ENCODE measurements at places on chromosomes 3 and 15. TPM values are rescaled to one million over a fixed set of nuclear protein-coding genes. Genes with fewer than 3 reads are reported as not detected.

Gene FAIM
- 2.7 TPM for total RNA-seq

Gene ADCY5
- not detected for total RNA-seq

Gene CHL1
- total RNA-seq: not detected

Gene APBA2
- 66.0 TPM for total RNA-seq

Gene CEP63
- total RNA-seq: 26.3 TPM

Gene RAD51
- total RNA-seq: 52.4 TPM

Gene DGKG
- total RNA-seq: 0.19 TPM

Gene ANKRD63
- total RNA-seq: 0.26 TPM

Gene ALPK3
- total RNA-seq: 0.28 TPM

DNA sequence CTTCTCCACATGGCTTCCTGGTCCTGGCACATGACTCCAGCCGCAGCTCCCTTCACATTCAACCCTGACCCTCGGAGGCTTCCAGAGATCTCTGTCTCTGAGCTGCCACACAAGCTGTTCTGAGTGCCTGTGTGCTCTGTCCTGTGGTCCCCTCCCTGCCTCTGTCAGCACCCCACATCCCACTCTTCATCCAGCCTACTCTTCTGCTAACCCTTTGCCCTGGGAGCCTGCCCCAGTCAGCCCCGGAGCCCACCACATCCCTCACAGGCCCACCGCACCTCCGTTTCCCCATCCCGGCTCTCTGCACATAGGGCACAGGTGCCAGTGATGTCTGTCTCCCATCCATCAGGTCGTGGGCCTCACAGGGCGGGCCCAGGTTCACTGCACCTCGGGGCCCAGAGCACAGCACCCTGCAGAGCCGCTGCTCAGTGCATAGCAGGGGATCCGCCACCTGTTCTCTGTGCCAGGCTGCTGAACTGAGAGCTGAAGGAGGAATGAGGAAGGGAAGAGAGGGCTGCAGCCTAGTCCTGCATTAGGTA lies 133.6 kb downstream of the UACA start:
- no peak for DNase-seq

DNA sequence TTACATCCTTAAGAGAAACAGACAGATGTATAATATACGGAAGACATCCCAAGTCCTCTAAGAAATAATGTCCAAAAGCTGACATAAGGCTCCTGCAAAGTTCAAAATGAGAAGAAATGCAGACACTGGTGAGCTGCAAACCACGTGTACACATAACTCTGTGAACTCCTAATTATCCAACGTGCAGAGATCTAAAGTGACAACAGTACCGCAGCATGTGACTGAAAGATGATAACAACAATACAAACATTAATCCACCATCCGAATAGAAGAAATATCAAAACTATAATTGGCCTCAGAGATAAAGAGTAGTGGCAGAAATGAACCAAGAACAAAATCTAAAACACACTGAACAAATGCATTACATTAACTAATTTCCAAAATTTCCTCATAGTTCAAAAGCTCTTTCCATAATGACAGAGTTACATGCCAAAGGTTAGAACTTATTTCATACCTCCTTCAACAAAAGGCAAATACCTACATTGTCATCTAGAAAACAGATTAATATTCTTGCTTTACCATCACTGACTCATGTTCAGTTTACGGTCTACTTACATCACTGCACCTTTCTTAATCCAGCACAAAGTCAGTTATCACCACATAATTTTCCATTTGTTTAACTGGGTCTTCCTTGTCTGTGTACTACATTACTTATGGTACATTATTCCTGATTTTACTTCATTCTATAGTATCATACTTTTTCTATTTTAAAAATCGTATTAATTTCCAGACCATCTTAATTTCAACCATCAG lies 2.2 kb downstream of the PDCD10 start:
- no peak for DNase-seq

- DNase-seq: peak; percentile 99
Observed at GRCh38 chr3:15205934-15206661, at the start of gene CAPN7. Gene CAPN7, plus strand, starts transcription at chr3:15206246. Its CDS starts 250 bp downstream, at chr3:15206496.

DNA sequence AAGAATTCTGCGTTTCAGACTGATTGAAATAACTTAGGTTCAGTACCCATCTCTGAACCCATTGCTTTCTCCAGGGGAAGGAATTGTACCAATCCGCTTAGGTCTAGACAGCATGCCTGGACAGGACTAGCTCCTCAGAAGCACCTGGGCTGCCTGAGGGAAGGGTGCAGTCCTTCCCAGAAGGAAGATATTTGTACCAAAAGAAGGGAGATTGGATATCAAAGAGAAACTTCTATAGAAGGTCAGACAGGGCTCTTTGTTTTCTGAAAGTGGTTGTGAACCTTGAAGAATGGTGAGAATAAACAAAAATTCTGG lies 133.8 kb upstream of the LRTM1 start:
- no peak for DNase-seq

DNA sequence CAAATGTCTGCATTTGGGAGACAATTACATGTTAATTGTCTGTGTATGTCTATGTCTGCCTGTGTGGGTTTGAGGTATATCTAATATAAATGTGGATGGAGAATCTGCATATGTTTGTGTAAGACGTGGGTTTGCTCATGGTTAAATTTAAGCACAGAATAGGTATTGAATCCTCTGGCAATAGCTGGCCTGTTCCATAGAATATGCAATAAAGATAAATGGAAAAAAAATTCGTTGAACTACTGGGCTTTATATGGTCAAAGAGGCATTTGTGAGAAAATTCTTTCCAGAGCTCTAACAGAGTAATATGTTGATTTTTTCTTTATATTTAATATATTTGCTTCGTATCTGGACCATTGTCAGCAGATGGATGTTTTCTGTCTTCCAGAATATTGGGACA lies 1.4 kb downstream of the VPS8 start:
- DNase-seq: no peak

DNA sequence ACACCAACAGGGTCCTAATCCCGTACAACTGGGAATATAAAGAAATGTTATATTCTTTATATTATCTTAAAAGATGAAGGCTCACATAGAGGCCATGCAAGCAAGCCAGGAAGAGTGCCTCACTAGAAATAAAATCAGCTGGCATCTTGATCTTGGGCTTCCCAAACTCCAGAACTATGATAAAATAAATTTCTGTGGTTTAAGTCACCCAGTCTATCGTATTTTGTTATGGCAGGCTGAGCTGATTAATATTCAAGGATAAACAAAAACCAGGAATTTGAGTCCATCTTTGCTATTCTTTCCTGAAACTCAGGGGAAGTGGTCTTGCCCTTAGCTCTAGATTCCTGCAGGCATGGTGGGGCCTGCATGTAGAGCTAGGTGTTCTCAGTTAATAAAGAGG lies 42.7 kb downstream of the ATOSA start:
- DNase-seq: no peak

GRCh38 chr15:99931703-99932603 lies 198.7 kb upstream of the LYSMD4 start:
- no peak for DNase-seq

GRCh38 chr3:118151164-118151563 lies 883.5 kb downstream of the IGSF11 start:
- DNase-seq: no peak

GRCh38 chr3:195133462-195133861 lies 137.5 kb downstream of the XXYLT1 start:
- DNase-seq: no peak

DNA sequence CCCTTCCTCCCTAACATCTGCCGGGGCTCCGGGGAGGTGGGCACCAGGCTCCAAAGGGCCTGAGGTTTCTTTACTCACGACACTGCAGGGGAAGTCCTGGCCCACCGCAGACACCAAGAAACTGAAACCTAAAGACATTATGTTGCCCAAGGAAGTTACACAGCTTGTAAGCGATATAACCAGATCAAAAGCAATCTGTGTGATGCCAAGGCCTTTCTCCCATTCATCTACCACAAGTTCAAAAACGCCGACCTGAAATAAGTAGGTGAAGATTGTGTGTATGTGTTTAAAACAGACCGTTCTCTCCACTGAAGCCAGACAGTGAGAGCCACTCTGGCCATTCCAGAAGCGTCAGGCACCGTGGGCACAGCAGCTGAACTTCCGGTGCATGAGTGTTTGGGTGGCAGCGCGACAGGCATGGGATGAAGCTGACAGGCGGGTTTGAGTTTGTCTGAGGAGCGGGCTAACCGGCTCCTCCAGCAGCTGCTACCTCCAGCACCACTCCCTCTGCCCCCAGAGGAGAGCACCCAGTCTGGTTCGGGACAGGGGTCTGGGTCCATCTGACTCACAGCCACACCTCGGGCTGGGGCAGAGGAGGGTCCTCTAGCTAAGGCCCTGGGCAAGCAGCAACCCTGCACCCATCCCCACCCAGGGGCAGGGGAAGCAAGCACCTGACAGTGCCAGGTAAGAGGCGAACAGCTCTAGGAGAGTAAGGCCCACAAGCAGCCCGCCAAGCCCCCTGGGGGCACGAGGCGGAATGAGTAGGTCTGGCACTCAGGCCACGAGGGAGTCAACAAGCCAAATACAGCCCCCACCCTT lies 1.3 kb downstream of the TNK2 start:
- DNase-seq: peak; percentile 71

GRCh38 chr3:168616915-168617314 lies 521.2 kb upstream of the GOLIM4 start:
- no peak for DNase-seq

DNA sequence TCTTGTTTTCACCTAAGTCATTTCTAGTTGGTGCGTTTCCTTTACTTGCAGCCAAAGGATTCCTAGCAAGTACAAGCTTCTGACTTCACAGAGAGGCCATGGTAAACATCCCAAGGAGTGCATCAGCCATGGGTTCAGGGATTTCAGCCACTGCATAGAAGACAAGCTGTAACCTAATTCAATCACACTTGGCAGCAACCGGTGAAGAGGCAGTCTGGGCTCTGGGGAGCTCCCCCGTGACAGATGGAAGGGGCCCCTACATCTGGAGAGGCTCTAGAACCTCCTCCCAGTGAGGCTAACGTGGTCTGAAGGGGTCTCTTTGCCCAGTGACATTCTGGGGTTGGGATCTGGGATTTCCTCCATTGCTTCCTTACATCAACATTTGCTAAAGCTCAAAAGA lies 8.4 kb upstream of the SNRPA1 start:
- DNase-seq: no peak

- DNase-seq: no peak
Observed at GRCh38 chr3:146655333-146655996, 50.3 kb upstream of the PLSCR5 start.

- no peak for DNase-seq
Observed at GRCh38 chr15:36501063-36501678, 78.3 kb upstream of the CDIN1 start.

DNA sequence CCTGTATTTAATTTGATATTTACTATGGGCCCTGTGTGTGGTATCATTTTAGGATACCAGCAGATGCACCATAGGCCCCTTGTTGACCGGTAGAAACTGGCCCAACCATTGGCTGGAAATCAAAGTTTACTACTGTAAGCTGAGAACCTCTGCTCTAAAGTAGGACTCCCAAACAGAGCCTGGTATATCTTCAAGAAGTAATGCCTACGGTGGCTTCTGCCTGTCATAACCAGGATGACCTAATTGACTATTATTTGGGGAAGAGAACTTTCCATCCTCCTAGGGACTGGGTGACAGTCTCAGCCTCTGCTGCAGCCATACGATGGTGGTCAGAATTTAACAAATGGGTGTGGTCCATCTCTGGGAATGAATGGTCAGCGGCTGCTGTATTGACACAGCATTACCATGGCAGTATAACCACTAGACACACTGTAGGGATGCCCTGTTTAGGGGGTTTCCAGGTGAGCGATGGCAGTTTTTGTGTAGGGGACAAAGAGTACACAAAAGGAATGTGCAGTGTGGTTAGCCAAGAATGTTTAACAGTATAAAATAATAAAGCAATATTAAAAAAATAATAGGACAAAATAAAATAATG lies 37.3 kb downstream of the RARB start:
- no peak for DNase-seq

- no peak for DNase-seq
Observed at GRCh38 chr3:15217011-15217671, 11.1 kb downstream of the CAPN7 start.

- DNase-seq: no peak
Observed at GRCh38 chr3:101310978-101311375, 9.4 kb downstream of the IMPG2 start.

- DNase-seq: no peak
Observed at GRCh38 chr3:106729481-106729880, 647.8 kb upstream of the CCDC54 start.

GRCh38 chr3:52471371-52472238 lies 16.2 kb downstream of the NISCH start:
- peak; percentile 52 for DNase-seq

DNA sequence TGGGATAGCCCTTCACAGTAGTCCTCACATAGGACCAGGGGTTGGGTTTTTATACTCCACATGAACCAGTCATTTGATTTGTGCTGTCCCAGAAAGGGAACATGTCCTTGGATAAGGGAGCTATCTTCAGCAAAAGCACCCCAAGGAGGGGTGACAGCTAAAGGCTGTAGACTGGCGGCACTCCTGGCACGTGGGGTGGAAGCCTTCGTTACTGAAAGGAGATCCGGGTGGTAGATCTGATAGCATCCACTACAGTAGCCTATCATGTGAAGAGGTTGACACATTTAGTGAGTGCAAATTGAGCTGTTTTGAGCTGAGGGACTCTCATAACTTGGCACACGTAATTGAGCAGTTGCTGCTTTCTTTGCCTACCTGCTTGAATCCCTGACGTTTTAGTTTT lies 588.8 kb upstream of the GOLIM4 start:
- DNase-seq: no peak

GRCh38 chr3:161549261-161549660 lies 52.7 kb downstream of the OTOL1 start:
- no peak for DNase-seq

DNA sequence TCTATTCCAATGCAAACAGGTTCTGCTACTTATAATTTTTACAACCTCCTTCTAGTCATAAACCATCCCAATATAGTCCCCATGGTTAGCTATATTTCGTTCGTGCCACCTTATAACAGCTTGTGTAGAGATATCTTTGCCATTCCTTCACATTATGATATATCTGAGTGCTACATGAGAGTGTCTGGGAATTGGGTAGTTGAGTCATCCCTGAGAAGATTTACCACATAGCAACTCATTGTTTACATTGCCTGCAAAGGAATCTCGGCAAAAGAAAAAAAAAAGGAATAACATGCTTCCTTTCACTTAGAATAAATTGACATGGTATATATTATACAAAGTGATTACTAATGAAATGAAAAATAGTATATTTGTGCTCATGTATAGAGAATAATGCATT lies 86.0 kb upstream of the VGLL3 start:
- DNase-seq: no peak

GRCh38 chr3:7205962-7206361 lies 345.0 kb downstream of the GRM7 start:
- no peak for DNase-seq
